ENCODE measurements at places on chromosomes 1 and 21.

- DNase-seq, result peak; percentile 90
These were observed at the start of gene SOAT1 for GRCh38 chr1:179293340-179294327. Gene SOAT1 (plus strand): TSS chr1:179293797. CDS start chr1:179302685, 8,888 bp downstream.

- no peak for DNase-seq
These were observed 111.5 kb upstream of the KCNK2 start for GRCh38 chr1:214971071-214971470.

DNA sequence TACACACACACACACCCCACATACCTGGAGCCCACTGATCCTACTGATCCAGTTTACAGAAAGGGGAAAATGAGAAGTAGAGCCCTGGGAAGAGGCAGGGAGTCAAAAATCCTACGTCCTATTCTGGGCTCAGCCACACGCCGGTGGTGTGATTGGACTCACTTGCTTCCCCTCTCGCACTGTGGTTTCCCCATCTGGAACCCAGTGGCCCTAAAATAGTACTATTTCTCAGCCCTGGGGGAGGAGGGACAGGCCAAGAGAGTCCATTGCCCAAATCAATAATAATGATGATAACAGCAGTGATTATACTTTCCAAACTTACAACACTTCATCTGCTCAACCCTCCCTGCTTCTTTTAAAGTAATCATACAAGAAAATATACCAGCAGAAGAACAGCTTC is 2.9 kb upstream of the PIGR start:
- DNase-seq, result no peak

DNA sequence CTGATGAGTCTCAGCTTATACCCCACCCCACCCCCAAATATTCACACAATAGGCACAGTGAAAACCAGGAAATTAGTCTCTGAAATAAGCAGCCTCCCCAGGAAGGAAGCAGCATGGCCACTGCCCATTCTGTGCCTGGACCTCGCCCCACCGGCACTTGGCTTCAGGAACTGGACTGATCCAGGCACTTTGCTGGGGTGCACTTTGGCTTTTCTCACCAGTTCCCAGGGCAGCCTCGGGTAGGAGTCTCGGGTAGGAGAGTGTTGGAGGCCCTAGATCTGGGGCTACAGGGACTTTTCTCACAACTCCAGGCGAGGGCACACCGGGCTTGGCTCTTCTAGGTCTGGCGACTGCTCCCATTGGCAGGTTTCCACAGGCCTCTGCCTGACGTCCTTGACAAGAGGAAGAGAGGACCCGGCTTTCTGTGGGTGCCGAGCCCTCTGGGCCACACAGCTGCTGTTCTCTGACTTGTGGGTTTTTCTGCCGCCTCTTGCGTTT is 18.7 kb downstream of the ADARB1 start:
- no peak for DNase-seq

DNA sequence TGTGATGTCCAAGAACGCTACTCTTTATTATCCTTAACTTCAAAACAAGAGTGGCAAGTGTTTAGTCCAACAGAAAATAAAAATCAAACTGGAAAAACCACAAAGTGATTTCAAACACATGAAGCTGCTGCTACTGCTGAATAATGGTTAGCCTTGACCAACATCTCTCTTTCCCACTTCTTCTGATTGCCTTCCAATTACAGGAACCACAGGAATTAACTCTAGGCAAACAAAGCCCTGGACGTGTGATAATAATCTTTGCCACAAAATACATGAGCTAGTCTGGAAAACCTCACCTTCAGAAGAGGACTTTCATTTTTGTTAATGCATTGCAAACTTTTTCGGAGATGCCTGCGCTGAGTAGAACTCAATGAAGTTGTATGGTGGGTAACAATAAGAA is 48.6 kb upstream of the COL11A1 start:
- peak; percentile 57 for DNase-seq

- no peak for DNase-seq
These were observed 41.3 kb upstream of the PLA2G5 start for GRCh38 chr1:20028726-20029125.

GRCh38 chr1:16430606-16431005 is 6.6 kb downstream of the SPATA21 start:
- no peak for DNase-seq
